IMR-90 (cell line): ENCODE measurements at places on chromosomes 13 and 19.

GRCh38 chr19:28290963-28291657 lies 921.8 kb downstream of the UQCRFS1 start:
- DNase-seq, result no peak

GRCh38 chr13:111252446-111253364 lies 67.7 kb upstream of the TEX29 start:
- peak; percentile 20 for DNase-seq

DNA sequence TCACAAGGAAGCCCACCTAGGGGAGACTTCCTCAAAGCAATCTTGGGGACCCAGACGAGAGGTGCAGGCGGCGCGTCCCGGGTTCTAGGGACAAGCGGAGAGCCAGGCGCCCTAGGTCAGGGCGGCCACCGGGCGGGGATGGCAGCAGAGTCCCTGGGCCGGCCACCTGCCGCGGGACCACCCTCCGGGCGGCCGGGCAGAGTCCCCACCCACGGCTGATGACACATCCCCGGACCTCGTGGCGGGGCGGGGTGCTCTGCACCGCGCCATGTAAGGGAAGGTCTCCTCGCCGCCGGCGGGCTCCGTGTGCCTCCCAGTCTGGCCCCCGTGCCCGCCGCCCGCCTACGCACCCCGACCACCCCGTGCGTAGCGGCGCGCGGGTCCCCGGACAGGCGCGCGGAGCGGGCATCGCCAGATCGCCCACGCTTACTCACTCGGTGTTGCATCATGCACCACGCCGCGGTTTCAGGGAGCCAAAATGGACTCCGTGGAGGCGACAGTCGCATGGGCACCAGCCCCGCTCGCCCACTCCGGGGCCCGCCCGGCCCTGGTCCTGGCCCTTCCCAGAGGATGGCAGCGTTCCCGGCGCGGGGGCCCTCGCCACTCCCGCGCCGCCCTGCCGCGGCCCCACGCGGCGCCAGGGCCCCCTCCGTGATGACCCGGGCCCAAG lies 643 bp downstream of the SLC7A1 start:
- peak; percentile 59 for DNase-seq

DNA sequence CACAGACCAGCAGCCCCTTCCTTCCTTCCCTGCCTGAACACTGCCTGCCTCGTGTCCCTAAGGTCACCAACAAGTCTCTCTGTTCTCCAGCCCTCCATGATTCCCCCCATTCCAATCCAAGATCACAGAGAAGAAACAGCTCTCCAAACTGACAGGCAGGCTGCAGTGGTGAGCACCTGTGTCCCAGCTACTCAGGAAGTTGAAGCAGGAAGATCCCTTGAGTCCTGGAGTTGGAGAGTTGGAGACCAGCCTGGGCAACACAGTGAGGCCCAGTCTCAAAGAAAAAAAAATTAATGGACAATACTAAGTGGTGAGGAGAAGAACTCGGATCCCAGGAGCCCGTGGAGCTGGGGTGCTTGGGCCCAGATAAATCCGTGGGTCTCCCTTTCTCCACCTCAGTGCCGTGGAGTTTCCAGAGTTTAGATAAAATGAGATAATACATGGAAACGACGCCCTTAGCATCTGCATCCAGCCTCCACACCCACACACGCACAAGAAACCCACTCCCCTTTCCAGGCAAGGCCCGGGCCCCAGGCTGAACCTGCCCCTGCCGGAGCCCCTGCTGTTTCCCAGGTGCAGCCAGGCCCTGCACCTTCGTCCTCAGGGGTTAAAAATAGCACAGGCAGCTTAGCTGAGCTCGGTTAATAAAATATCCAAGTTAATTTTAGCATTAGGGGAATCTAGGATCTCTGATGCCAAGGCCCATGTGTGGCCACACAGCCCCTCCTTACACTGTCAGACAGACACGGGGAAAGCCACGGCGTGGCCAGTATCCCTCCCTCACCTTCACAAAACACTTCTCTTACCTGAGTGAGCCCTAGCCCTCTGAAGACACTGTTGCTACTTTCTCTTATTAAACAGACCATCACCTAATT lies 4.7 kb downstream of the RASA3 start:
- no peak for DNase-seq
